ENCODE measurements at places on chromosomes 1 and 21. TPM values are rescaled to one million over a fixed set of nuclear protein-coding genes. Genes with fewer than 3 reads are reported as not detected.

DNA sequence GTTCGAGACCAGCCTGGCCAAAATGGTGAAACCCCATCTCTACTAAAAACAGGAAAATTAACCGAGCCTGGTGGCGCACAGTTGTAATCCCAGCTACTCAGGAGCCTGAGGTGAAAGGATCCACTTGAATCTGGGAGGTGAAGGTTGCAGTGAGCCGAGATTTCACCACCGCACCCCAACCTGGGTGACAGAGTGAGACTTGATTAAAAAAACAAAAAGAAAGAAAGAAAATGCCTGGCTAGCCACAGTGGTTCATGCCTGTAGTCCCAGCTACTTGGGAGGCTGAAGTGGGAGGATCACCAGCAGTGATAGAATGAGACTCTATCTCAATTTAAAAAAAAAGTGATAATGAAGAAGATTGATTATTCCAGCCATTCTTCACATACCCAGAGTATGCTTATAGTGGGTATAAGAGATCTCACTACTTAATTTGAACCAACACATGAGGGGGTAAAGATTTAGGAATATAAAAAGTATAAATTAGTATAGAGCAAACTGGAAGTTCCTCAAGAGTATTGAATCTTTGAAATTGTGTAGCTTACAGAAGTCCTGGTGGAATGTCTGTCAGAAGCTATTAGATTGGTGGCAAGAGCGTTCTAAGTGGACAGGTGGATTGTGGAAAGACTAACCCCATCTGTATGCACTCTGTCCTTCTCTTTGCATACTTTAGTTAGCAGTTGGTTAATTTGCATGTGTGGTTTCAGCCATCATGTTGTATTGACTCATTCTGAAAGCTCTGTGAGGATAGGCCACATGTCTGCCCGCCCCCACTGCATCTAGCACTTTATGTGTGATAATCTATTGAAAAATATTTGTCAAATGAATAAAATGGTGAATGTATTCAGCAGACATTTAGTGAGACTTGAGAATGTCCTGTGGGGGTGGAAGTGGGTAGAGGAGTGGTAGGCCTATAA lies 25.0 kb downstream of the RLF start:
- DNase-seq: no peak

- no peak for DNase-seq
Measured at GRCh38 chr1:221525749-221526148, 216.1 kb downstream of the DUSP10 start.

Gene ACTL8
- total RNA-seq: not detected

Gene ST6GALNAC3
- 3.8 TPM for total RNA-seq

Gene BARHL2
- not detected for total RNA-seq
